ENCODE measurements at places on chromosomes 11 and 22.

GRCh38 chr11:102957953-102958352, 2.4 kb upstream of the MMP13 start:
- DNase-seq = no peak

DNA sequence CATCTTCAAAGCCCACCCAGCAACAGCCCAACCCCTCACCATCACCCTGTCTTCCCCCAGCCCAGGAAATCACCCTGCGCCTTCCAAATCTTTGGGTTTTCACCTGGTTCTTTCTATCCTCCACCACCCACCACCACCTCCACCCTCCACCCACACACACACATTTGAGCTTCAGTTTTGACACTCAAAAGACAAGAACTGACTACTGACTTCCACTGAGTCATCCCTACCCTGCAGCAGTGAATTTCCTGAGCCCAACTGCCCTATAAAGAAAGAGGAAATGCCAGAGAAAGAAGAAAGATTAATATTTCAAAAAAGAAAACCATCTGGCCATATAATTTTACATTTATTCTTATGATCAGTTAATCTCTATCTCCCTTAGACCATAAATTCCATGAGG, 137.5 kb downstream of the CHST1 start:
- no peak for DNase-seq

- no peak for DNase-seq
Measured at GRCh38 chr11:3198815-3199214, 19.8 kb downstream of the MRGPRG start.

DNA sequence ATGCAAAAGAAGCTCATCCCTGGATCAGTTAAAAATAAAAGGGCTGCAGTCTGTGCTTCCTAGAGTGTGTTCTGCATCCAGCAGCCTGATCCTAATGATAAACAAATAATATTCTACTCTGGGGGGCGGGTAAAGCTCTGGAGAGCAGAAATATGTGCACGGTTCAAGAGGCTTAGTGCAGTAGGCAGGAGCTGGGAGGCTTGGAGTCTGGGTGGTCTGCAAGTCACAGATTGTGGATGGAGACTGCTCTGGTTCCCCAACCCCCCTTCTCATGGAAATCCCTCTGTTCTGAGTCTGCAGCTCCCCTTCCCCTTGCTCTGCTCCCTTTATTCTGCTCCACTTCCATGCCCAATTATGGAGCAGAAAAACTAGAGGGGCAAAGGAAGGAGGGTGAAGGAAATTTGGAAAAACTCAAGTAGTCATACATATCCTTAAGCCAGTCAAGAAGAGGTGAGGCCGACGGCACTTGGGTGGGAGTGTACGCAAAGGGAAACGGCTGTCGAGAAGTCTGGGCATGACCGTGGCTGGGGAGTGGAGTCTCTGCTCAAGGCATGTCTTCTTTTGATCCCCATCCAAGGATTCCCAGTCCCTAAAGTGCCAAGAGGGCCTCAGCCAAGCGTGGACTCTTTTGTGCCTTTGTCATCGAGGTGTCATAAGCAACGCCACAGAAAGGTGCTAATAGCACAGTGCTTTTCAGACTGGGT, 16.3 kb upstream of the CLMP start:
- no peak for DNase-seq

DNA sequence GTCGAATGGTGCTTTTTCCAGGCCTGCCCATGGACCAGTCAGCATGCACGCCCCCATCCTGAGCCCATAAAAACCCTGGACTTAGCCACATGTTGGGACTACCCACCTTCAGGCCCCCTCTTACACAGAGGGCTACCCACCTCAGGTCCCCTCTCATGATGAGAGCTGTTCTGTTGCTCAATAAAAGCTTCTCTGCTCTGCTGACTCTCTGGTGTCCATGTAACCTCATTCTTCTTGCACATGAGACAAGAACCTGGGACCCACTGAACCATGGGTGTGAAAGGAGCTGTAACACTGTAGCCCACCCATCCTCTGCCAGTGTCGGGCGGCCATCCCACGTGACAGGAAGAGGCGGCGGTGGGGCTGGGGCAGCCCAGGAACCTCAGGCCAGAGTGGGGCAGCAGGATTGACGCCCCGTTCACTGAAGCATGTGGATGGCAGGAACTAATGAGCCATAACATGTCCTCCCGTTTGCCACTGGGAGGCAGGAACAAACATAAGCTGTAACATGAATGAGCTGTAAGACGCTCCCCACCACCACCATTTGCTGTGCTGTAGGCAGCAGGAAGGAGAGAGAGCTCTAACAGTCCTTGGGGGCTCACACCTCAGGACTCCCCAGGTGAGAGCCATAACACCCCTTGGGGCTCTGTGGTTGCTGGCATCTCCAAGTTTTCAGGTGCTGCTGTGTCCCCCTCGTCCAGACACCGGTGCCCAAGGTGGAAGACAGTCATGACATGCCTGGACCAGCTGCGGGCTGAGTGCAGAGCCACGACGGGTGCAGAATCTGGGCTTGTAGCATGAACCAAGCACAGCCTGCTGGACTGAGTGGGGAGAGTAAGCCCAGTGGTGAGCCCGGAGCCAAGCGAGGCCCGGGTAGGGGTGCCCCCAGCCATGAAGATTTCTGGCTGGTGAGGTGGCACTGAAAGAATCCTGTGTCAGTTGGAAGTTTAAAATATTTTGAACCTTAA, 69.4 kb downstream of the MCHR1 start:
- DNase-seq = no peak

- DNase-seq = peak; percentile 30
Measured at GRCh38 chr22:36730176-36730858, 26.8 kb upstream of the CACNG2 start.

- no peak for DNase-seq
Measured at GRCh38 chr11:76193219-76193618, 13.1 kb downstream of the WNT11 start.

DNA sequence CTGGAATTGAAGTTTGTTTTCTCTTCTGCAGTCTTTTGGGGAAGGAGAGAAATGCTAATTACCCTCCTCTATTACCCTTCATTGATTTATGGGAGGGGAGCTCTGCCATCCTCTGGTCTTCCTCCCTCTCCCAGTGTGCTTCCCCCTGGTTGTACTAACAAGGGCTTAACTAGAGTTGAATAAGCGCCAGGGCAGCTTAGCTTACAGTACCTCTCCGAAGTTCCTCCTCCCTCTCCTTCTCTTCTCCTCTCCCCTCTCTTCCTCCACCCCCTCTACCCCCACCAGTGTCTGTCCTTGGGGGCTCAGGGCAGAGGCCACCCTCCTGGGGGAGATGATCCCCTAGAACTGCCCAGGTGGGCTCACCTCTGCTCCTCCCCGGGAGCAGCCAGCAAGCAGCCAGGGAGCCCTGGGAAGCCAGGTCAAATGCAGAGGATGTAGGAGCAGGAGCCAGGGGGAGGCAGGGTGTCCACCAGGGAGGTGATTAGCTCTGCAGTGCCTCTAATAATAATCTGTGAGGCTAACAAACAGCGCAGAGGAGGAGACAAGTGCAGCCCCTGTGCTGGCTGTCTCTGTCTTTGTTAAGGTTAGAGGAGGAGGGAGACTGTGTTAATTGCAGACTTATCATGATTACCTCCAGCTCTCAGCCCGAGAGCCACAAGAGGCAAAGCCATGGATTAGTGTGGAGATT, 191.6 kb upstream of the CADM1 start:
- no peak for DNase-seq

DNA sequence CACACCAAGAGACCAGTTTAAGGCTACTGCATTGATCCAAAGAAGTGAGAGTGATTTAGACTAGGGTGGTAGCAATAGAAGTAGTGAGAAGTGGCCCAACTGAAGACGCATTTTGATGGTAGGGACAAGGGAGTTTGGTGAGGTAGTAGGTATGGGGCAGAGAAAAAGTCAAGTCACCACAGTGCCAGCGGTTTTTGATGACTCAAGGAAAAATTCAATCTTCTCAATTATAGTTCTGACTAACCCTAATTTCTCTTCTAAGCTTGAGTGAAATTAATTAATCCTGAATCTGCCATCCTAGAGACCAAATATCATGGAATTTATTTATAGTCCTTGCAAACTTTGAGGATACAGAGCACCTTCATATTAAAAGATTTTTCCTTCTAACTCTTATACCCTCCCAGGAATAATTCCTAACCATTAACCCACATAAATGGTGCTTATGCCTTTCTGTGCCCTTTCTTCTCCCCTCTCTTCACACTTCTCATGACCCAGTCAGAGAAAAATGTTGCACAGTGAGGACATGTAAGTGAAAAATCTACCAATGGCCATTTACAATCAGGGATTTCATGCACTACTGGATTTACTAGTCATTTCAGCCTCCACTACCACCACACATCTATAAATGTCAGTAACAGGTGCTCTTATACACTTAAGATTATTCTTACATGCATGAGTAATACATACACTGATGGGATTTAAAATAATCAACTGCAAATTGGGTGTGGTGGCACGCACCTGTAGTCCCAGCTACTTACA, 45.9 kb upstream of the ARHGAP32 start:
- no peak for DNase-seq

DNA sequence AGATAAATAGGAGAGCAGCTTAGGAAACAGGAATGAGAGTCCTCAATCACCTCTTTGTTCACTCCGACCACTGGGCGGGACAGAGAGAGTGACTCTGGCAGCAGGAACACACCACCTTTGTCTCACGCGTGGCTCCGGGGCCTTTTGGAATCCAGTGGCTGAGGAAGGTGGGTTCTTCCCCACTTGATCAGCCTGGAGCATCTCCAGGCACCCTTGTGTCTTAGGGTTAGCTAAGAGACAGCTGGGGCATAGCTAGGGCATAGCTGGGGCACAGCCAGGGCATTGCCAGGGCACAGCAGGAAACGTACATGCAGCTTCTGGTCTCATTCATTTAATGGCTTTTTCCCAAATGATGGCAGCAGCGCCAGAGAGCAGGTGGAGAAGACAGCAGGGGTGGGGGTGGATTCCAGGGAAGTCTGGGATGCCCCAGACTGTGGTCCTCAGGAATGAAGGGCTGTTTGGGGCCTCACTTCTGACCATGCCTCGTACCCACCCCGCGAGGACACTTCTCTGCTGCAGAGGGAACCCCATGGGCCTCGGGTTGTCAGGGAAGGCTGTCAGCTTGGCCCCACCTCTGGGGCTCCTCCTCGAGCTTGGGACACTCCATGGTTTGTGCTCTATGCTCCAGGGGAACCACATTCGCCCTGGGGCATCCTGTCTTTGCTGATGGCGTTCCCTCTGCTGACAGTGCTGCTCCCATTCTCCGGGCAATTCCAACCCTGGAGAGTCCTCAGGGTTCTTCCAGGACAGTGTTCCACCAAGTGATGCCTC, 30.4 kb upstream of the SHANK2 start:
- DNase-seq = no peak

DNA sequence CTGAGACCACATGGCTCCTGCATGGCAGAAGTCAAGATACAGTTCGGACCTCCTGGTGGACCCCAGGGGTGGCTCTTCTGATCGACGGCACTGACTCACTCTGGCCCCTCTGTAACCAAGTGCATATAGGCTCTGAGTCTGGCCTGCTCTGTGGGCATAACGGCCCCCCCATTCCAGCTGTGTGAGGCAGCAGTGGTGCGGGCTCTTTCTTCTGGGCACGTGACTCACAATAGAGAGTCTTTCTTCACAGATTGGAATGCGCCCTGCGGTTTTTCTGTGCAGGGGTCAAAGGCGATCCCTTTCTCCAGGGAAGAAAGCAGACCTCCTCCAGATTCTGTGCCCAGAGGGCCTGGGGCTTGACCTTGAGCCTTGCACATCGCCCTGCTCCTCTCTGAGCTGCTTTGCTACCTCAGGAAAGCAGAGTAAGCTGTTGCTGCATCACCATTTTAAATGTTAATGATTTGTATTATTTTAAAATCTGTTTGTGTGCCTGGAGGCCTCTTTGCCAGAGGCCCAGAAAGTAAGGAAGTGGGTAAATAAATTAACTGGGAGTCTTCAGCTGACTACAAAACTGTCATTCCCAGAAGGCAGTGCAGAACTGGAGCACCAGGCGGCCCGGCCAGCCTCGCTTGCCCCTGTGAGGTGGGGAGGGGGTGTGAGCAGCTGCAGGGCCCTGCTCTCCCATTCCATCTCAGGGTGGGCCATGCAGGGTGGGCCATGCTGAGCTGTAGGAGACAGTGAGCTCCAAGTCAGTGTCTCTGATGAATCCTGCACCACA, 199.0 kb downstream of the GRIK4 start:
- peak; percentile 80 for DNase-seq

GRCh38 chr11:25702417-25702816, 629.5 kb upstream of the ANO3 start:
- no peak for DNase-seq

DNA sequence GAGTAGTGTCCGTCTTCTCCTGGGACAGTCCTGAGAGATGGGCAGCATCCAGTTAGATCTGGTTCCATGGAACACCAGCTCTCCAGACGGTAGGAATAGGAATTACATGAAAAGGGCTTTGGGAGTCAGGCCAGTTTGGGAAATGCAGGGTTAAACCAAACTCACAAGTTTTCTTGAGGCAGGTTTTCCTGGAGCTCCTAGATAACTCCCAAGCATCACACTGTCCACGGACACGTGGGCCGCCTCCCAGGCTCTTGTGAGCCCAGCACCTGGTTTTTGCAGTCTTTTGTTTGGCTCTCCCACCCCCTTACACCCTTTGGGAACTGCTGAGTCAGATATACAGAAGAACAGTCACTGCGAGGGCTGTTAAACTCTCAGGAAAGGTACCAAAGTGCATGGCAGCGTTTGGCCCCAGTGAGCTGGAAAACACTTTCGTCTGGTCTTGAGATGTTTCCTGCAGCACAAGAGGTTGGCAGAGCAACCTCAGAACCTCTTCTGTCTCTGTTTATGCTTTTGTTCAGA, 90.0 kb downstream of the BCR start:
- DNase-seq = no peak

- peak; percentile 93 for DNase-seq
Measured at GRCh38 chr11:12043959-12044791, 35.7 kb upstream of the DKK3 start.

DNA sequence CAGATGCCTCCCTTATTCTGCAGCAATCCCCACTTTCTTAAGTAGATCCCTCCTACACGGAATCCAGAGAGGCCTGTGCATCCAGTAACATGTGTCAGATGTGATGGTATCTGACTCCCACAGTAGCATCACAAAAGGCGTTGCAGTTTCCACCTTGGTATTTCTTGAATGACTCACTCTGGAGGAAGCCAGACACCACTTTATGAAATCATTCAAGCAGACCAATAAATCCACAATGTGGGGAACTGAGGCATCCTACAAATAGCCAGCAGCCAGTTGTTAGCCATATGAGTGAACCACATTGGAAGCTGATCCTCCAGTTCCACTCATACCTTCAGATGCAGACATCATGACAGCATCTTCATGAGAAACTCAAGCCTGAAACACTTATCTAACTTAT, 798.1 kb downstream of the OPCML start:
- DNase-seq = no peak

DNA sequence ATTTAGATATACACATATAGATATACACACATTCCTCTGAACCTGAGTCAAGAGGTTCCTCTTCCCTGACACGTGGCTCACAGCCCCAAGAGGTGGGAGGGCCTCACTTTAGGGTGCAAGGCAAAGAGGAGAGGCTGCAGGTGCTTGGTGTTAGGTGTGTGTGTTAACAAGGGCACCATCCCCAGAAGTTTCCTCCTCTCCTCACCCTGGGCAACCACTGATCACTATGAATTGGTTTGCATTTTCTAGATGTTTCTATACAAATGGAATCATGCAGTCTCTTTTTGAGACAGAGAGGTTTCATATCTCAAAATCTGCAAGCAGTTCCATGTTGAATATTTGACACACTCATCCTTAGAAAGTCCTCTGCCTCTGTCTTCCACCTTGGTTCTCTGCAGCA, 120.9 kb upstream of the NECTIN1 start:
- no peak for DNase-seq

Data from RWPE2 (cell line).